ENCODE measurements at places on chromosomes 4 and X.

GRCh38 chrX:107323786-107324492 lies 117.5 kb downstream of the DNAAF6 start:
- no peak for DNase-seq
- no peak overlapping the region for H3K27ac ChIP-seq
- H3K4me1 ChIP-seq, result no peaks in the 10 kb centered on the region
- no peaks in the 10 kb centered on the region for H3K27me3 ChIP-seq

DNA sequence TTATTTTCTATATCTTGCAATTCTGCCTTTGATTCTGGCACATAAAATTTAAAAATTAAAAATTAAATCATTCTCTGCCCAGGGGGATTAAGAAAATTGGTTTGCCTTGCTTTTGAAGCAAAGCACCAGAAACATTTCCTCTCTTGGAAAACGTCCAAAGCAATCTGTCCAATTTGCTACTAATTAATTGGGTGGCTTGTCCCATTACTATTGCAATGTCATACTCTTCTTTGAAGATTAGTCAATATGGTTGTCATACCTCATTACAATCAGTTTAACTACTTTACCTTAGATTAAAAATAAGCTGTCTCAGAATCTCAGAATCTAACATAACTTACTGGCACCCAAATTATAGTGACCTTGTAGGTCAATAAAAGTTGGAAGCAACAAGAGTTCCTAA lies 208.8 kb downstream of the TMA16 start:
- H3K4me1 ChIP-seq, result no peaks in the 10 kb centered on the region
- no peaks in the 10 kb centered on the region for H3K27me3 ChIP-seq
- H3K27ac ChIP-seq, result no peak overlapping the region
- no peak overlapping the region for H3K4me3 ChIP-seq

GRCh38 chrX:150896632-150897031 lies 1.8 kb downstream of the CD99L2 start:
- H3K27me3 ChIP-seq, result no peaks in the 10 kb centered on the region
- no peaks in the 10 kb centered on the region for H3K36me3 ChIP-seq
- no peak for DNase-seq
- H3K4me1 ChIP-seq, result peaks cover 6% of the 10 kb centered on the region
- H3K27ac ChIP-seq, result no peak overlapping the region

- H3K27ac ChIP-seq, result no peak overlapping the region
- no peaks in the 10 kb centered on the region for H3K4me1 ChIP-seq
- no peak overlapping the region for H3K4me3 ChIP-seq
- no peak for DNase-seq
- no peaks in the 10 kb centered on the region for H3K36me3 ChIP-seq
- H3K27me3 ChIP-seq, result no peaks in the 10 kb centered on the region
Measured at GRCh38 chr4:74156521-74156920, 1.4 kb upstream of the MTHFD2L start.

- H3K36me3 ChIP-seq, result no peaks in the 10 kb centered on the region
- no peak overlapping the region for H3K27ac ChIP-seq
Measured at GRCh38 chr4:2253160-2254084, 8.5 kb downstream of the MXD4 start.
